ENCODE measurements at places on chromosomes 11 and 22.
A peak's percentile ranks its signal among the peaks of the same experiment; 100 is the strongest.

DNA sequence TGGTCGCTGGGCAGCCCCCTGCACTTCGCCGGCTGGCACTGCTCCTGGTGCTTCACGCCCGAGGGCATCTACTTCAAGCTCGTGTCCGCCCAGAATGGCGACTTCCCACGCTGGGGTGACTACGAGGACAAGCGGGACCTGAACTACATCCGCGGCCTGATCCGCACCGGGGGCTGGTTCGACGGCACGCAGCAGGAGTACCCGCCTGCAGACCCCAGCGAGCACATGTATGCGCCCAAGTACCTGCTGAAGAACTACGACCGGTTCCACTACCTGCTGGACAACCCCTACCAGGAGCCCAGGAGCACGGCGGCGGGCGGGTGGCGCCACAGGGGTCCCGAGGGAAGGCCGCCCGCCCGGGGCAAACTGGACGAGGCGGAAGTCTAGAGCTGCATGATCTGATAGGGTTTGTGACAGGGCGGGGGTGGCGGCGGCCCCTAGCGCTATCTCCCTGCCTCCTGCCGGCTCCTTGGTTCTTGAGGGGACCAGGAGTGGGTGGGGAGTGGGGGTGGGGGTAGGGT lies 13.5 kb upstream of the MIEF1 start:
- no peak for DNase-seq

- no peak for DNase-seq
Observed at GRCh38 chr22:30949934-30950660, 18.5 kb downstream of the MORC2 start.

GRCh38 chr11:128069665-128070064 lies 517.7 kb downstream of the ETS1 start:
- DNase-seq: no peak

DNA sequence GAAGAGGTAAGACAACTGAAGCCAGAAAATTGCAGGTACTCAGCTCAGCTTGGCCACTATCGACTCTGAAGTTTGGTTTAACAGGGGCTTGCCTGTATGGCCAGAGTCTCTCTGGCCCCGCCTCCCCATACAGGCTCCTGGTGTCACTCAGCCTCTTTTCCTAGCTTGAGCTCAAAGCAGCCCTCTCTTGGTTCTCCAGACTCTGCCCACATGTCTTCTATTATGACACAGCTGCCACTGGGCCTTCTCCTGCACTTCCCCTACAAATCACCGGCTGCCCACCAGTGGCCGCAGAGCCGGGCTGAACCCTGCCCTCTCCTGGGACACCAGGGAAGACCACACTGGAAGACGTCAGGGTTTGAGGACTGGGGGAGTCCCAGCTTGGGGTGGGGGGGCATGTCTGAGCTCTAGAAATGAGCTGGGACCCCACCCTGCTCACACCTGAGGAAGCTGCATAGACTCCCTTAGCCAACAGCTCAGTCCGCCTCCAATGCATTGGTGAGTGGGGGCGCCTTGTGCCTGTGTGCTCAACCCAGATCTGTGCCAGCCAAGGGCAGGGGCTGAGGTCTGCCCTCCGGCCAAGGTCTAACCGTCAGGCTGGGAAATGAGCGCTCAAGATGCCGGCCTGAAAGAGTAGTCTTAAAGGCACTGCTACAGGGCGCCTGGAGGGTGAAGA lies 94.4 kb upstream of the LMO1 start:
- no peak for DNase-seq

- DNase-seq: no peak
Observed at GRCh38 chr11:23632293-23632692, 772.0 kb upstream of the CCDC179 start.

DNA sequence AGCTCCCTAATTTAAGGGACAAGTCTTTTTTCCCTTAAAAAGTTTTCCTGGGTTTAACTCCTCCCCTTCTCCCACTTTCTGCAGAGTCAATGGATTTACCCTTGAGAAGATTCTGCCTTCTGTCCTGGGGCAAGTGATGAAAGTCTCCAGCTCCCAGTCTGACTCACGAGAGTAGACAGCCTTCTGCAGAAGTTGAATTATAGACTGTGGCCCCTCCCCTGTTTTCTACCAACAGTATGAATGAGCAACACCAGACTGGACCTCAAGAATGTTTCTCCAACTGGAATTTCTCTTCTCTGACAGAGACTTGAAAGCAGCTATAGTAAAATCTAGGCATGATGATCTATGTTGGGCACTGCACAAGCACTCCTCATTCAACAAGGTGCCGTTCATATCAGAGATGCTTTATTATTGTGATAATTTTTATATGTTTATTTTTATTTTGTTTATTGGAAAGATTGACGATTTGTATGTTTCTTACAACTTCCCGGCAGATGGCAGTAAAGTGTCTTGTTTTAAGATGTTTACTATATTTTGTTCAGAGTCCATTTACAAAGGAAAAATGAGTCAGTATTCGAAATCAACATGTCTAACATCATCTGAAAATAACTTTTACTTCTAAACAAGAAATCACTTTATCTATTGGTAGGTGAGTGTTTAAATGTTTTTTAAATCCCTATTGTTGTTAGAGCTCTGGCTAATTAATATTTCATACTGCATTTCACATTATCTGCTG lies 56.6 kb downstream of the LMO2 start:
- no peak for DNase-seq

DNA sequence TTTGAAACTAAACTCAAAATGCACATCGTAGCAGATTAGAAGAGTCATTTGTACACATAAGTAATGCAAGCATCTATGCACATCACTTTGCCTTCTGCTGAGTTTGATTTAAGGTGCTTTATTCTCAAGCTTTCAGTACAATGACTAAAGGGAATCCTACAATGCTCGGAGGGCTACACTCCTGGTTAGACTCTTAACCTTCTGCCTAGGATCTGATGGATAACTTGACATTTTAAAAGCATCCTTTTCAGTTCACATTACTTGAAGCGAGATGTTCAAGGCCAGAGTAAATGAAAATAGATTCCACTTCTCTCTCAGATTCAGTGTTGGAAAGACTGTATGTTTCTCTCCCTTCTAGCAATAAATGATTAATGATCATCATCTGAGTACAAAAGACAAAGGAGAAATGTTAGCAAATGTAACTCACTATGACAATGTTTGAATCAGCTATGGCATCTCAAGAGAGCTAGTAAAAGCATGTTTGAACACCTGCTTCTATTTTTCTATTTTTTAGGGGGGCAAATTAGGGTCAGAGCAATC lies 259.2 kb upstream of the ANO3 start:
- DNase-seq: no peak

DNA sequence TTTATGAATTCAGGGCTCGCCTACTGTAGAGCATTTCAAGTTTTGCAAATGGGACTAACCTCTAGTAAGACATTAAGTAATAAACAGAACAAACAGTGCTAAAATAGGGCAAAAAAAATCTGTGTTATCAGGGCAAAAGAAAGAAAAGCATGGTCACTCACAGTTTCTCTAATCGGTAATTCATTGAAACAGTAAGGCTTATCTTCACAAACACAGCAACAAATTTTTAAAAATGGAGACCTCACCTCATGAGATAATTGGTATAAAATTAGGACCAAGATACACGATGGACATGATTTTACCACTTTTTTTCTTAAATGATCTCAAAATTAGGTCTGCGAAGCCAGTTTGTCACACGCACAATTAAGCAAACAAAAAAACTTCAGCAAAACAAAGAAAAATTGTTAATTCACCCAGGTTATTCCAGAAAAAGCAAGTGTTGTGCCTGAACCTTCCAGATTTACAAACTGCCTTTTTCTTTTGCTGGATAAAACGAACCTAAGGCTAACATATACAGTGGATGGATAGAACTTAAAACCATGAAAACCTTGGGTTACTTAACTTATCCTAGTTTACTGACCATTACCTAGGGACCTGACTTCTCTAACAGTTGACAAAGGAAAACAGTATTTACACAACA lies 1.4 kb downstream of the TMEM123 start:
- no peak for DNase-seq

GRCh38 chr22:24695561-24696511 lies 78.7 kb downstream of the PIWIL3 start:
- no peak for DNase-seq

DNA sequence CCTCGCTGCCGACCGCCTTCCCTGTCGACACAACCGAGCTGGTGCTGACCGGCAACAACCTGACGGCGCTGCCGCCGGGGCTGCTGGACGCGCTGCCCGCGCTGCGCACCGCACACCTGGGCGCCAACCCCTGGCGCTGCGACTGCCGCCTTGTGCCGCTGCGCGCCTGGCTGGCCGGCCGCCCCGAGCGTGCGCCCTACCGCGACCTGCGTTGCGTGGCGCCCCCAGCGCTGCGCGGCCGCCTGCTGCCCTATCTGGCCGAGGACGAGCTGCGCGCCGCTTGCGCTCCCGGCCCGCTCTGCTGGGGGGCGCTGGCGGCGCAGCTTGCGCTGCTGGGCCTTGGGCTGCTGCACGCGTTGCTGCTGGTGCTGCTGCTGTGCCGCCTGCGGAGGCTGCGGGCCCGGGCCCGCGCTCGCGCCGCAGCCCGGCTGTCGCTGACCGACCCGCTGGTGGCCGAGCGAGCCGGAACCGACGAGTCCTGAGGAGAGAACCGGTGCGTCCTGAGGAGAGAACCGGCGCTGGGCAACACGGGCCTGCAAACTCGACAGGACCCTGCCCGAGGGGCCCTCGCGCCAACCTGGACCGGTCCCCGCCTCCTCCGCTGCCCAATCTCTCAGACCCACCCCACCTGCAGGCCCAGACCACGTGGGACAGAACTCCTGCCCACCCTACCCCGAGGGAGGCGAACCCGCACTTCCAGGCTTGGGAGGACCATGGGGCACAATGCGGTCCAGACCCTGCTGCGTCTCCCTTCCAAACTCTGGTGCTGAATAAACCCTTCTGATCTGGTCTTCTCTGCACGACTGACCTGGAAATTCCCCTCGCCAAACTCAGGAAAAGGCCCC lies 866 bp downstream of the GP1BB start:
- peak; percentile 48 for DNase-seq

GRCh38 chr11:8102965-8103364 lies 22.0 kb downstream of the TUB start:
- no peak for DNase-seq

DNA sequence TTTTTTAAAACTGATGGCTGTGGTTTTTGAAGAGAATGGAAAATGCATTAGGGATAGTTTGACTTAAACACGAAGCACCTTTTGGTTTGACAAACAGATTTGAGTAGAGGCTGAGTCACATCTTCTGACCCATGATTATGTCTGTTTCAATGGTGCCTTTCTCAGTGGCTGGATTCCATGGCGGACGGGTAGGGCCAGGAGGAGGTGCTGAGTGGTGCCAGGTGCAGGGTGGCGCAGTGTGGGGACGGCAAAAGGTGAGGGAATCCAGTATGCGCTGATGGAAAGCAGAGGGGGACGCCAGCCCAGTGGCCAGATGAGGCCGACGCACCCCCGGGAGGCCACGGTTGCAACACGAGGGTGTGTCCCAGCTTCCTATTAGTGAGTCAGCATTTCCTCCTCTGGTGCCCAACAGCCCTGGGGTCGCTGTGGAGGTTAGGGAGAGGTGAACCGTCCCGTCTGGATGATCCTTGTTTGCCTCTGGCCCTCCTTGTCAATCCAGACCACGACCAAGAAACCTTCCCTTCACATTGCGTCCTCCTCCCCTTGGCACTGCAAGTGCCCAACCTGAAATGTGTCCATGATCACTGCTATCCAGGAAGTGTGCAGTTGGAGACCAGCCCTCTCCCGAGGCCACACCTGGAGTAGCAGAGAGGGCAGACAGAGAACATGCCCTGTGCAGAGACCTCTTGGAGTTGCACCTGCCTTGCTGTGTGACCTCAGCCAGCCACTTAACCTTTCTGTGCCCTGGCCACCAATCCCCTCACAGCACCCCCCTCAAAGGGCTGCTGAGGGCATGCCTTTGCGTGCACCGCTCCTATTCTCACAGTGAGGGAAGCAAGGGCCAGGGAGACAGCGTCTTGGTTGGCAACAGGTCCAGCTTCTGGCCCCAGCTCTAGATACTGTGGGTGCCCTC lies 32.5 kb upstream of the ATXN10 start:
- no peak for DNase-seq

DNA sequence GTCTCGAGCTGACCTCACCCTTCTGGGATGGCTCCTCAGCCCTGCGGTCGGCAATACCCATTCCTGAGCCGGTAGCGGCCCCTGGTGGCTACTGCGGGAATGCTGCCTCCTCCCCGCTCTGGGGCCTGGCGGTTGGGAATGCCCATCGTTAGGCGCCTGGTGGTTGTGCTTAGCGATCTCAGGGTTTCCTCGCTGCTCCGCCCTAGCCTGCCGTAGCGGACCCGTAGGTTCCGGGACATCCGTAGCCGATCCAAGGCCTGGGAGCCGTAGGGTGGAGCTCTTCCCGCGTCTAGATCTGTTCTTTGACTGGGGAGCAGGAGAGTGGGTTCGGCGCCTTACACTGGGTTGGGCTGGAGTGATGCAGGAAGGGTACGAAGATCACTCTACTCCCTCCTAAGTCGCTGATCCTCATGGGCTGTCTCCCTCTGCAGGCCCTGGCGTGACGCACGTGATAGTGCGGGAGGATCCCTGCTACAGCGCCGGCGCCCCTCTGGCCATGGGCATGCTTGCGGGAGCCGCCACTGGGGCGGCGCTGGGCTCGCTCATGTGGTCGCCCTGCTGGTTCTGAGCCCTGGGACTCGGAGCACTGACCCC lies 14.8 kb downstream of the PLEKHB1 start:
- peak; percentile 90 for DNase-seq

DNA sequence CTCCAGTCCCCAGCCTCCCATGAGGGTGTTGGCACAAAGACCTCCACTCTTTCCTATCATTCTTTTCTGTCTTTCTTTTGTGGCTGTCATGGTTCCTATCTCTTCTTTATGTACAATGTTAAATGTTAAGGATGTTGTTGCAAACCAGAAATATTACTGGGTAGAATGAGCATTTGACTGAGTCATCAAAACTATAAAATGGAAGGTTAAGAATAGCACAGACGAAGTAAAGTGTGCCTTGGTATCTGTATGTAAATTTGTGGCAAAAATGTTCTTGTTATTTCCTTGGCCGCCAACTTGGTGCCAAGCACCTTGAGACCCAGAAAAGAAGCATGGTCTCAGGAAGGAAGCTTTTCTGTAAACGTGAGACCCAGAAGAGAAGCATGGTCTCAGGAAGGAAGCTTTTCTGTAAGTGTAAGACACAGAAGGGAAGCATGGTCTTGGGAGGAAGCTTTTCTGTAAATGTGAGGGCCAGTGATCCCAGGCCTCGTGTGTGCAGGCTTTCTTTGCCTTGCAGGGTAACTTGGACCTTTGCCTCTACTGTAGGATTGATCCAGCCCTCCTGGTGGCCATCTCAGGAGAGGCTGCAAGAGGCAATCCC lies 6.7 kb upstream of the PKP3 start:
- DNase-seq: no peak

DNA sequence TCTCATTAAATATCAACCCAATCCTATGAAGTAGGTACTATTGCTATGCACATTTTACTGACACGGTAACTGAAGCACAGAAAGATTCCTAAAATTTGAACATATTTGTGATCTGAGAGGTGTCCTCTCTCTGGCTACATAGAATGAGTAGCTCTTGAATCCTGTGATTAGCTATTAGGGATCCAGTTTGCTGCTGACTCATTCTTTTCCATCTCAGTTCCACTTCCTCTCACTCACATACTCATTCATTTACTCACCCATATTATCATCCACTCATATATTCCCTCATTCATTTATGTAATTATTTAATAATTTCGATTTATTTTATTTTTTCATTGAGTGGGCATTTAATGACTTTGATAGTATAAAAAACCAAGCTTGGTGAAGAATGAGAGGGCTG lies 42.7 kb downstream of the OR5B17 start:
- no peak for DNase-seq

- no peak for DNase-seq
Observed at GRCh38 chr11:111585371-111585770, 16.9 kb upstream of the SIK2 start.

- no peak for DNase-seq
Observed at GRCh38 chr11:9072626-9073176, 18.7 kb downstream of the SCUBE2 start.

Data from stimulated activated CD4-positive, alpha-beta T cell treated with anti-CD3 and anti-CD28 coated beads, Interleukin-4, amount 100 ng/mL, for 1 hour (primary cell).